ENCODE measurements at places on chromosomes 7 and 10. TPM values are rescaled to one million over a fixed set of nuclear protein-coding genes. Genes with fewer than 3 reads are reported as not detected.
A peak's percentile ranks its signal among the peaks of the same experiment; 100 is the strongest.

DNA sequence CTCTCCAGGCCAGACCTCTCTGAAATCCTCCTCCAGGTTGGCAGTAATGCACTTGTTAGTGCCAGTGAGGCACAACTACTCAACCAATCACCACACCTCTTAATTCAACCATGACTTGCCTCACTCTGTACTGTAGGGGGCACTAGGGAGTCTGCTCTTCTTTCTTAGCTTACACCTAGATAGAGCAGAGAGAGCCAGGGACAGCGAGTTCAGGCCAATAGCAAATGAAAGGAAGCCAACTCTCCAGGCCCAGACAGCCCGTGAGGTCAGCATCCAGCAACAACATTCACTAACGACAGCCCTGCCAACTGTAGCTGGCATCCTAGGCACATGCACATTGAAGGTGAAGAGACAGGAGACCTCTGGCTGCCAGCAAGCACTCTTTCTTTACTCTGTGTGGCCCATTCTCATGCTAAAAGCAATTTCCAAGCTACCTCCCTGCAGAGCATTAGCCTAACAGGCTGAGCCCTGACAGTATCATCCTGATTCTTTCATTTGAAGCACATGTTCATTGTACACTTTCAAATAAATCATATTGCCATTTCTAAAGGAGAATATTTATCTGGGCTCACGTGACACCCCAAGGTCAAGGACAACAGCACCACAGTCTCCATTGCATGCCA is 136.3 kb downstream of the DPY19L1 start:
- no peak for DNase-seq
- no peak overlapping the region for H3K27ac ChIP-seq
- no peaks in the 10 kb centered on the region for H3K4me1 ChIP-seq
- no peak overlapping the region for H3K4me3 ChIP-seq
- peaks cover 8% of the 10 kb centered on the region for H3K27me3 ChIP-seq
- H3K36me3 ChIP-seq: no peaks in the 10 kb centered on the region

CALHM1 gene
- not detected for total RNA-seq

DNA sequence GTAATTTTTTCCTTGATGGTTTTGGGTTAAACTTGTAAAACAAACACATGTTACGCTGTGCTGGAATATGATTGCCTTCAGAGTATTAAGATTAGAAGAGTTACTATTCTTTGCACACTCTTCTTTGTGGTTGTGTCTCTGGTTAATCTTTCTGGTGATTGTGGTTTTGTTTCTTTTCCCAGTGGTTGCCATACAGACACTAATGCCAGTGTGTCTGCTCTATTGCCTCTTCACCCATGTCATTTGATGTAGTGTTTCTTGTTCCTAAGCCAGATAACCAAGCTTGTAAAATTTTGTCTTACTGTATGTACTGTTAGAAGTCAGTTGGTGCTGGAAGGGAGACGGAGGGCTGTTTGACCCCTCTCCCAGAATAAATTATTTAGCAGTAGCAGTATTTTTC is 124.8 kb downstream of the PHTF2 start:
- H3K4me1 ChIP-seq: no peaks in the 10 kb centered on the region
- no peaks in the 10 kb centered on the region for H3K27me3 ChIP-seq
- no peak for DNase-seq
- no peak overlapping the region for H3K4me3 ChIP-seq

DNA sequence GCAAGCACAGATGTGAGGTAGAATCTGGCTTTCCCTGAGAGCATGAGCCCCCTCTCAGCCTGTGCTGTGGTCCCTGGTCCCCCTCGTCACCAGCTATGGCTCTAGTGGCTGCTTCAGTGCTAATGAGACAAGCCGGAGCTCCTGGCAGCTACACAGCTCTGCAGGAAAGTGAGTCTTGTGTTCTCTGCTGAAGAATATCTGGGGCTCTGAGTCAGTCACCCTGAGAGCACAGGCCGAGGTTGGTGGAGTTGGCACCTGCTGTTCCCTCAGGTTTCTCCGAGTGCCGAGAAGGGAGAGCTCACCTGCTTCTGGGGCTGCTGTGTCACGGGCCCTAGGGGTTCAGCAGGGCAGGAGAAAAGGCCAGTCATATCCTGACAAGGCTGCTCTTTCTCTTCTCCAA is 37.2 kb upstream of the GJD4 start:
- H3K36me3 ChIP-seq: peaks cover 71% of the 10 kb centered on the region
- H3K4me1 ChIP-seq: no peaks in the 10 kb centered on the region
- no peak overlapping the region for H3K4me3 ChIP-seq
- DNase-seq: no peak

DNA sequence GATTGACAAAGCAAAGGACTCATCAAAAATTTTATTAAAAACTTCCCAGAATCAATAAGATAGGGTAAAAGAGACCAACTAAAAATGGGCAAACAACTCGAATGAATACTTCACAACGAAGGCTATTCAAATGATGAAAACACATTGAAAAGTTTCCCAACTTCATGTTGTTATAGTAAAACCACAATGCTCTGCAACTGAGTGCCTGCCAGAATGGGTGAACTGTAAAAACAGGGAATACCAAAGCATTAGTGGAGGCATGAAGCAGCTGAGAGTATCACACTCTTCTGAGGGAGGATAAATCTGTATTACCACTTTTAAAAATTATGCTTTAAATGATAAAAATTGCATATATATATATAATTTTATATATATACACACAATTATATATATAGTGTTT is 1214.7 kb downstream of the SORCS3 start:
- H3K36me3 ChIP-seq: no peaks in the 10 kb centered on the region
- H3K27me3 ChIP-seq: no peaks in the 10 kb centered on the region
- H3K4me1 ChIP-seq: no peaks in the 10 kb centered on the region
- no peak overlapping the region for H3K4me3 ChIP-seq
- no peak for DNase-seq
- no peak overlapping the region for H3K27ac ChIP-seq

GRCh38 chr7:140873434-140873833 is 51.3 kb downstream of the BRAF start:
- H3K36me3 ChIP-seq: no peaks in the 10 kb centered on the region
- peaks cover 24% of the 10 kb centered on the region for H3K4me1 ChIP-seq
- no peak overlapping the region for H3K27ac ChIP-seq
- no peaks in the 10 kb centered on the region for H3K27me3 ChIP-seq

FKBP6 gene
- 0.18 TPM for total RNA-seq

DNA sequence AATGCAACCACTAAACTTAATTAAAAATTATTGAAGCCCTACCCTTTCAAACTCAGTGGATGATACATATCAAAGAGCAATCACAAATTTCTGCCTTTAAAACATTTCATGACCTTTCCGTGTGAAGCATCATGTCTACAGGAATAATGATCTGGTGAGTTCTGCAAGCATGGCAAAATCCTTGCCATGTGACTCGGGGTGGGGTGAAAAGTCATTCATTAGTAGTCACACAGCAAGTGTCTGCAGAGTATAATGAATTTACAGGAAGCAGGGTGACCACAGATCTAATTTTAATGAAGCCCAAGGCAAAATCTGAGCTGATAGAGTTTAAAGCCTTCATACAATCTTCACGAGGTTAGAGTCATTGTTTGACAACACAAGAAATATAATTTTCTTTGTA is 351.9 kb downstream of the THSD7A start:
- H3K27me3 ChIP-seq: no peaks in the 10 kb centered on the region
- no peaks in the 10 kb centered on the region for H3K36me3 ChIP-seq
- no peak for DNase-seq

DNA sequence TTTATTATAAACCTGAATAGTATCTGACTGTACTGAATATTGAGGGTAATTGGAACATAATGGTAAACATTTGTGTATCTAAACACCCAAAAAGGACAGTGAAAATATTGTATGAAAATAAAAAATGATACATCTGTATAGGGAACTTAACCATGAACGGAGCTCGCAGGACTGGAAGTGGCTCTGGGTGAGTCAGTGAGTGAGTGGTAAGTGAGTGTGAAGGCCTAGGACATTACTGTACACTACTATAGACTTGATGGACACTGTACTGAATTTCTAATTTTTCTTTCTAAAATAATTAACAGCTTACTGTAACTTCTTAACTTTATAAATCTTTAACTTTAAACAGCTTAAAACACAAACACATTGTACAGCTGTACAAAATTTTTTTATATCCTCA is 454.5 kb upstream of the FZD8 start:
- H3K27ac ChIP-seq: no peak overlapping the region
- H3K4me1 ChIP-seq: no peaks in the 10 kb centered on the region
- no peak for DNase-seq
- H3K27me3 ChIP-seq: no peaks in the 10 kb centered on the region

GRCh38 chr10:43308986-43309385 is 42.1 kb upstream of the RASGEF1A start:
- peaks cover 9% of the 10 kb centered on the region for H3K4me1 ChIP-seq
- no peak overlapping the region for H3K4me3 ChIP-seq
- DNase-seq: no peak
- H3K36me3 ChIP-seq: no peaks in the 10 kb centered on the region

- H3K27me3 ChIP-seq: no peaks in the 10 kb centered on the region
- H3K4me3 ChIP-seq: peak overlapping the region; percentile 24
- no peak overlapping the region for H3K27ac ChIP-seq
- no peak for DNase-seq
- peaks cover 4% of the 10 kb centered on the region for H3K36me3 ChIP-seq
Observed at GRCh38 chr7:80641548-80641947, 3.1 kb downstream of the CD36 start.

PAPSS2 gene
- 183 TPM for total RNA-seq

DNA sequence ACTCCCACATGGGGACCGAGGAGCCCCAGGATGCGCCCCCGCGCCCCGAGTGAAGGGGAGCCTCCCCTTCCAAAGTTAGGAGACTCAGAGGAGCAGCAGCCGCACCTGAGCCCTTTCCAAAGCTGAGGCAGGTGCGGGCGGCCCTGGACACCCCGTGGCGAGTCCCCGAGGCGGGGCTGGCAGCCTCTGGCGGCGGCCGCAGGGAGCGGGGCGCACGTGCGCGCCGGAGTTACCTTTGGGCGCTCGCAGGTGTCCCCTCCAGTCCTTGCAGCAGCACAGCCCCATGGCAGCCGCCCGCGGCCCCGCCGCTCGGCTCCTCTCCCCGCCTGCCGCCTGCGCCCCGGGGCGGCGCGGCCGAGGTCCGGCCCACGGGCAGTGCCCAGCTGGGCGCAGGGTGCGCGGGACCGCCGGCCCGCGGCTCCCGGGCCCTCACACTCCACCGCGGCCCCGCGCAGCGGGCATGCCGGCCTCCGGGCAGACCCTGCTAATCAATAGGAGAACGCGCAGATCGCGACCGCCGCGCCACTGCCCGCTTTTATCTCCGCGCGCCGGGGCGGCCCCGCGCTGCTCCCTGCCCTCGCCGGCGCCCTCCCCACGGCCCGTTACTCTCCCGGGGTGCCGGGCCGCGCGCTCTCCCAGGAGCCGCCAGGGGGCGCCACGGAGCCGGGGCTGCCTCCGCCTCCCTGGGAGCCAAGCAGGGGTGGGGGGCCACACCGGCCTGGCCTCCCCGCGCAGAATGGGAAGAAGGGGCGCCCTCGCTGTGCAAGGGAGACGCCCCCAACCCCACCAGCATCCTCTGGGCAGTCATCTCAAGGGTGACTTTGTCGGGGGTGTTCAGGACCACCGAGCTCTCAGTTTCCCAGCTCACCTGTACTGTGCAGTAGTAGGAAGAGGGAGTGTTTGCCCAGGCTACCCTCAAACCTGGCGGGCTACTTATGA is 80.8 kb downstream of the ARHGAP22 start:
- H3K4me3 ChIP-seq: peak overlapping the region; percentile 31
- peaks cover 15% of the 10 kb centered on the region for H3K4me1 ChIP-seq
- no peaks in the 10 kb centered on the region for H3K36me3 ChIP-seq
- H3K27ac ChIP-seq: no peak overlapping the region

- H3K36me3 ChIP-seq: peaks cover 44% of the 10 kb centered on the region
- no peak for DNase-seq
- H3K4me1 ChIP-seq: no peaks in the 10 kb centered on the region
Observed at GRCh38 chr7:44215531-44215930, 14.8 kb downstream of the YKT6 start.

DNA sequence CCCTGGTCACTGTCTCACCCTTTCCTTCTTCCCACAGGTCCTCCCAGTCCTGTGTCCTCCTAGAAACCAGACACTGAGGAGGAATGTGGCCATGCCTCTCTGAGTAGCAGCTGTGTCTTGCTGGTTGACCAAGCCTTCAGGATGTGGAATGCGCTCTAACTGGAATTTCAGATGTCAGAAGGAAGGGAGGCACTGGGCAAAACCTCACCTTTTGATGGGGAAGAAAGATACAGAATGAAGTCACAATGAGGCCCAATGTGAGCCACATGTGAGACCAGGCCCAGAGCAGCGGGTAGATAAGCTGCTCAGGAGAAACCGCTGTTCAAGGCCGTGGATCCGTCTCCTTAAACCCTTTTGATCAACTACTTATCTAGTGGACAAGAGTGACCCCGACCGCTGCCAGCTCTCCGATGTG is 54.8 kb upstream of the ECHDC3 start:
- H3K4me1 ChIP-seq: peaks cover 3% of the 10 kb centered on the region
- H3K27ac ChIP-seq: no peak overlapping the region
- DNase-seq: no peak
- H3K36me3 ChIP-seq: no peaks in the 10 kb centered on the region
- H3K27me3 ChIP-seq: no peaks in the 10 kb centered on the region

GRCh38 chr10:55734112-55734511 is 626.9 kb downstream of the ZWINT start:
- H3K27ac ChIP-seq: no peak overlapping the region
- H3K36me3 ChIP-seq: no peaks in the 10 kb centered on the region
- DNase-seq: no peak
- no peaks in the 10 kb centered on the region for H3K27me3 ChIP-seq

- H3K27ac ChIP-seq: no peak overlapping the region
- H3K36me3 ChIP-seq: peaks cover 46% of the 10 kb centered on the region
Observed at GRCh38 chr7:128944487-128945236, 6.9 kb downstream of the IRF5 start.

DNA sequence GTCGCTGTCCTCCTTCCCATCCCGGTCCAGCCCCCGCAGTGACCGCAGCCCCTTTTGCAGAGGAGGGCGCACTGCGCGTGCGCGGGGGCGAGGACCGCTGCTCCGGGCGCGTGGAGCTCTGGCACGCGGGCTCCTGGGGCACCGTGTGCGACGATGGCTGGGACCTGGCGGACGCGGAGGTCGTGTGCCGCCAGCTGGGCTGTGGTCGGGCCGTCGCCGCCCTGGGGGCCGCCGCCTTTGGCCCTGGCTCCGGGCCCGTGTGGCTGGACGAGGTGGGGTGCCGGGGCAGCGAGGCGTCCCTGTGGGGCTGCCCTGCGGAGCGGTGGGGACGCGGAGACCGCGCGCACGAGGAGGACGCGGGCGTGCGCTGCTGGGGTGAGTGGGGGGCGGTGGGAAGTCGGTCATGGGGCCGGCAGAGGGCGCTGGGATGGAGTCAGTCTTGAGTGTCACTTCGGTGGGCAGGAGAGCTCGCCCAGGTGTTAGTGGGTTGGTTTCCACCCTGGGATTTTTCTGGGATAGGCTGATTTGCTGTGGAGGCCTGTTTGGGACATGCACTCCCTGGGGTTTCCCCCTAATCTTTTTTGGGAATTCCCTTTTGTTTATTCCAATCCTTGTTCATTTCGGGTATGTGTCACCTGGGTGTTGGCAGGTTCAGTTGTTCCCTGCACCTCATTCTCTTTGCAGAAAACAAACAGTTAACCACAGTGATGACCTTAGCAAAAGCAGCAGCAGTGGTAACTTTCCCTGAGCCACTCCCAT is 11.6 kb downstream of the SCART1 start:
- no peak for DNase-seq
- no peaks in the 10 kb centered on the region for H3K36me3 ChIP-seq
- H3K27ac ChIP-seq: no peak overlapping the region

- H3K36me3 ChIP-seq: no peaks in the 10 kb centered on the region
- no peaks in the 10 kb centered on the region for H3K4me1 ChIP-seq
- H3K27ac ChIP-seq: no peak overlapping the region
- DNase-seq: no peak
Observed at GRCh38 chr10:128896116-128896795, 570.8 kb upstream of the MGMT start.

GRCh38 chr7:47149971-47150370 is 431.9 kb downstream of the TNS3 start:
- H3K36me3 ChIP-seq: no peaks in the 10 kb centered on the region
- H3K27ac ChIP-seq: no peak overlapping the region
- peaks cover 28% of the 10 kb centered on the region for H3K4me1 ChIP-seq
- H3K27me3 ChIP-seq: no peaks in the 10 kb centered on the region

Measured in left lung (tissue), 14 donors.